Stimulated activated CD4-positive, alpha-beta T cell treated with anti-CD3 and anti-CD28 coated beads, Interleukin-12 subunit alpha, Interleukin-12 subunit beta, amount 100 ng/mL, for 4 hours (primary cell): ENCODE measurements at places on chromosomes 7 and 10.
A peak's percentile ranks its signal among the peaks of the same experiment; 100 is the strongest.

- DNase-seq = no peak
Observed at GRCh38 chr10:33145451-33146188, 187.6 kb upstream of the ITGB1 start.

DNA sequence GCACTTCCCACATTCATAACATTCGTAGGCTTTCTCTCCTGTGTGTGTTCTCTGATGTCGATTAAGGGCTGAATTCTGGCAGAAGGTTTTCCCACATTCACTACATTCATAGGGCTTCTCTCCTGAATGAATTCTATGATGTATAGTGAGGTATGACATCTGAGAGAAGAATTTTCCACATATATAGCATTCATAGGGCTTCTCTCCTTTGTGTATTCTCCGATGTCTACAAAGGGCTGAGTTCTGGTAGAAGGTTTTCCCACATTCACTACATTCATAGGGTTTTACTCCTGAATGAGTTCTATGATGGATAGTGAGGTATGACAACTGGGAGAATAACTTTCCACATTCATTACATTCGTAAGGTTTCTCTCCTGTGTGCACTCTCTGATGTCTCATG lies 15.6 kb downstream of the ZNF12 start:
- DNase-seq = no peak

DNA sequence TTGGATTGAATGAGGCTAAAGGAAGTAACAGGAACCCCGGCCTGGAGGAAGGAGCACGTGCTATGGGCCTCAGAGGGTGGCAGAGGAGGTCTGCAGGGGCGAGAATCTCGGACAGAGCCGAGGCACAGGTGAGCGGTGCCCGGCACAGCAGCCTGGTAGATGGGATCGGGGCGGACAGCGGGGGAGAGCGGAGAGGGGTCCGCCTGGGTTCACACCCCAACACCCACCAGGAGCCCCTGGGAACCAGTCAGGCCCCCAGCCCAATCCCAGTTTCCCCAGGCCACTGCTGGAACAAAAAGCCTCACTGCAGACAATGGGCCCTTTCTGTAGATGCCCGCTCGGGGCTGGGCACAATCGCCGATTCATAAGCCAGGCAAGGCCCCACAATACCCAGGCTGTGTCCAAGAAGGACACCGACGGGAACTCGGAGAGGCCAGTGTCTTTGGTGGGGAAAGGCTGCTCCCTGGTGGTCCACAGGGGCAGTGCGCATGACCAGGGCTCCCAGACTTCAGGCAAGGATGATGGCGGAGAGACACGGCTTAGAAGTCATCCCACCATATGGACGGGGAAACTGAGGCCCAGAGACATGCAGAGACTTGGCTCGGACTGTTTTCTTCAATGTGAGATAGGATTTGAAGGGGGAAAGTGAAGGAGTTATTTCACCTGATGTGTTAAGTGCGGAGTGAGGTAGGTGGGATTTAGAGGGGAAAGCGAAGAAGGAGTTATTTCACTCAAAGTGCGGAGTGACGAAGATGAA lies 106.9 kb upstream of the GPR26 start:
- DNase-seq = peak; percentile 65

DNA sequence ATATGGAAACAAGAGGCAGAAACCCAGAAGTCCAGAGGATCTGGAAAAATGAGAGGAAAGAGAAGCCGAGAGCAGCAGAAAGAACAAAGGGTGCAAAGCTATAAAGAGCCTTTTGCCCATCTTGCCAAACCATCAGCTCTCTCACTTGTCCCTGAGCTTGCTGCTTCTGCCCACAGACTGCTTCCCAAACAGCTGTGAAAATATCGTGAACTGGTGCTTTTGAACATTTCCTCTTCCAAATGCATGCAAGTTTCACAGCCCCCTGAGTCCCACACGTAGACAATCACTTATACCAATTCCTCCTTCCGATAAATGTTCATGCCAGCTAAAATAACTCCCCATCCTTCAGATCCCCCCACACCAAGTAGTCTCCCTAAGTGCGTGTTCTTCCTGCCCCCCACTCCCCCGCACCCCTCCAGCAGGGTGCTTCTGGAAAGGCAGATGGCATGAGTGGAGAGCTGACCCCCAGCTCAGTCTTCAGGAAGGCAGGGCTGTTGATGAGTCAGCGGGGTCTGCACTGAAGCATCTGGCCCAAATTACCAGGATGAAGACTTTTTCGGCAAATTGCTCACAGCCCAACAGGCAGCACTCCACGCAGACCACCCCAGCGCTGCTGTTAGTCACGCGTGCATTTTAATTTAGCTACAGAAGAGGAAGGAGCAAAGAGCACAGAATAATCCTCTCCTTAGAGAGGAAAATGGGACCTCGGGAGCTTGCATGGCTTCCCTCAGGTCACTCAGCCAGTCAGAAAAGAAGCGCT lies 76.1 kb upstream of the KCNMA1 start:
- DNase-seq = no peak

DNA sequence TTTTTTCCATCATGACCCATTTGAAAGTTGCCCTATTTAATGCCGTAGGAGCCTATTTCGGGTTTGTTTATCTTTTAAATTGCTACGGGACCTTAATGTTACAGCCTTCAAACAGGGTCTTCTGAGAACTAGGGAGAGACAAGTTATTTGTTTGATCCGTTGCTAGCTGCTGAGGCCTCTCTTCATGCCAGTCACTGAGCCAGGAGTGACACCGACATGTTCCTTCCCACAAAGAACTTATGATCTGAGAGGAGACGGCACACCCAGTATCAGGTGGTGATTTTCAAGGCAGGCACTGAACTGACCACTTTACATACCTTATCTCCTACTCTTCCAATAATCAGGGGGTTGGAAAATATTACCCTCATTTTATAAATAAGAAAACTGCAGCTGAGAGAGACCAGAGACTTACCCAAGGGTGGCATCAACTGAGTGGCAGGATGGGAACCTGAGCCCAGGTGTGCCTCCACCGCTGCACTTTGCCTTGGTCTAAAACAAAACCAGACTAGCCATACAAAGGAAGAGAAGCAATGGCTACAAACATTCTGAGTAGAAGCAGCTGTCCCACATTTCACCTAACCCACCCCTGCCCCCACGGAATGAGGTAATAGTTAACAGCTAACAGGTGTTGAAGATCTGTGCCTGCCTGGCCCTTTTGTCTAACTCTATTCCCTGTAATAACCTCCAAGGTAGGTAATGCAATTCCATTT lies 40.5 kb downstream of the PPP1R3C start:
- no peak for DNase-seq

- DNase-seq = no peak
Observed at GRCh38 chr10:132487241-132488135, 50.1 kb upstream of the INPP5A start.

GRCh38 chr10:85413570-85413969 lies 953.0 kb downstream of the GRID1 start:
- no peak for DNase-seq

GRCh38 chr10:121788717-121789116 lies 139.1 kb downstream of the ATE1 start:
- no peak for DNase-seq

- DNase-seq = no peak
Observed at GRCh38 chr10:122326385-122326784, 48.1 kb upstream of the PLEKHA1 start.

GRCh38 chr7:14115701-14116100 lies 126.2 kb upstream of the ETV1 start:
- DNase-seq = no peak

DNA sequence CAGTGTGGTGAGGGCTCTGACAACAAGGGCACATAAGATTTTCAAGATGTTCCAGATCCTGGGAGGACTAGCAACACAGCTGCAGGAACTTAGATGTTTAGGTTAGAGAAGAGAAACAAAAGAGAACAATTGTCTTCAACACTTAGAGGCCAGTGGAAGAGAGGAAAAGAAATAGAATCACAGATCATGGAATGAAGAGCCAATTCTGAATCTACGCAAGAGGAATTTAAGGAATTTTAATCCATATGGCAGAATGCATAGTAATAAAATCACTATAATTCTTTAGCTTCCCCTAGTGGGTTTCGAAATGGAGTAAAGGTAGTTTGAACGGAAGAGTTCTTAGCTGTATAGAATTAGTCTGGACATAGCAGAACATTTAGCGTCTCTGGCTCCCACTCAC lies 114.6 kb upstream of the LRRTM3 start:
- no peak for DNase-seq

DNA sequence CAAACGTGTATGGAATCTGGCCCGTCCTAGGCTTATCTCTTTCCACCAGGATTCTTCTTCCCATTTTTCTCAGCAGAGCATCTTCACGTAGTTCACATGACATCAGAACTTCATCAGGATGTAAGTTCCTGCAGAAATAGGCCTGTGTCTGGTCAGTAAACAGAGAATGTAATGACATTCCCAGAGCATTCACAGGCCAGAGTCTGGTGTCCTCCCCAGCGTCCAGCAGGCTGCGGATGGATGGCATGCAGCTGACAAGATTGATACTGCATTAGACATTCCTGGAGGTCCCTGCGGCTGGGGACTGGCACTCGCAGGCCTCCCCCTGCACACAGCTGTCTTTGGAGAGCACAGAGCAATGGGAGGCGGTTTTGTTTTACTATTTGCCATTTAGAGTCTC lies 28.7 kb downstream of the MGMT start:
- DNase-seq = no peak

DNA sequence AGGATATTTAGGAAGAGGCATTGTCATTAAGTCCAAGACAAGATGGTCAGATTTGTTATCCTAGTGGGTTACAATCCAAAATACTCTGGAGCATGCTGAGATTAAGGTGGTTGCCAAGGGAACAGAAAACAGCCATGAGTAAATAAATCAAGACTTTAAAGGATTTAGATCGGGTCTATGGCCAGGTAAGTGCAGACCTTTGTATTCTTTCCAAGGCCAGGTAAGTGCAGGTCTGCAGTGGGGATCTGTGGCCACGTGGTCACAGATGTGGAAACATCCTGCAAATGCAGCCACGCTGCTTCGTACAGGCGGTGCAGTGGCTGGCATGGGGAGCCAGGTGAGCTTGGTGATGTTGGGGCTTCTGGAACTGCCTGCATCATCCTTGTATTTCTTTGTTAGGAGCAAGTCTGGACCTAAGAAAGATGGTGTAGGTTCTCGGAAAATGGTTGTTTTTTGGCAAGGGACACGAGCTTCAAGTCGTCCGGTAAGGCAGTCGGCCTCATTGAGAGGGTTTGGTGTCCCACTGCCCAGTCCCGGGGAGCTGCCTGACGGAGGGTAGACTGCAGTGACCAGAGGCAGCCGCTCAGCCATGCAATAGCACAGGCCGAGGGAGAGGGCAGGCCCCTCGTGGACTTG lies 21.8 kb downstream of the ZNF775 start:
- no peak for DNase-seq

- no peak for DNase-seq
Observed at GRCh38 chr7:130273933-130274255, 7.2 kb downstream of the CPA2 start.

GRCh38 chr10:78745441-78745840 lies 323.3 kb upstream of the ZMIZ1 start:
- DNase-seq = no peak

GRCh38 chr10:113961182-113962031 lies 82.3 kb upstream of the ADRB1 start:
- peak; percentile 22 for DNase-seq

GRCh38 chr10:74728225-74728624 lies 98.2 kb upstream of the KAT6B start:
- no peak for DNase-seq

DNA sequence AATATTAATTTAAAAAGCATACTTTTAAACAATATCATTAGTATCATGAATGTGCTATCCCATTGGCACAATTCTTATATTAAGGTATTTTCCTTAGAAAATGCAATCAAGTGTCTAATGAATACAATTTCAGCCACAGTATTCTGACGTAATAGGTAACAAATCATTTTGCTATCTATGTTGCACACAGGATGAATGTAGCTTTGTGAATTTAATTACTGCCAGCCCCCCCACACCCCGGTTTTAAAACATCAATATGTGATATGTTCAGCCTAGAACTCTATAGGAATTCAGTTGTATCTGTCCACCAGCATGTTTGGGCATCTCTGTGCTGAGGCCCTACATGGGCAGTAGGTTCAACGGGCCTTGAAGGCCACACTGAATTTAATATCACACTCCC lies 274.6 kb downstream of the PLXDC2 start:
- no peak for DNase-seq

GRCh38 chr10:84521013-84521412 lies 192.6 kb downstream of the CCSER2 start:
- no peak for DNase-seq

DNA sequence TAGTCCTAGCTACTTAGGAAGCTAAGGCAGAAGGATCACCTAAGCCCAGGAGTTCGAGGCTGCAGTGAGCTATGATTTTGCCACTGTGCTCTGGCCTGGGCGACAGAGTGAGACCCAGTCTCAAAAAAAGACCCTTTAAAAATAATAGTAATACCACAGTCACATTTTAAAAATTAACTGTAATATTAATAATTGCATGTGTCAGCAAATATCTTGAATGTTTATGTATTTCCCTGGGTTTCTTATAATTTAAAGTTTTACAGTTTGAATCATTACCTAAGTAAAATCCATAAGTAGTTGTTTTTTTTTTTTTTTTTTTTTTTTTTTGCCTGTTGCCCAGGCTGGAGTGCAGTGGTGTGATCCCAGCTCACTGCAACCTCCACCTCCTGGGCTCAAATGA lies 69.2 kb downstream of the LYZL2 start:
- DNase-seq = no peak

- DNase-seq = no peak
Observed at GRCh38 chr7:91656541-91657482, 223.7 kb downstream of the MTERF1 start.

DNA sequence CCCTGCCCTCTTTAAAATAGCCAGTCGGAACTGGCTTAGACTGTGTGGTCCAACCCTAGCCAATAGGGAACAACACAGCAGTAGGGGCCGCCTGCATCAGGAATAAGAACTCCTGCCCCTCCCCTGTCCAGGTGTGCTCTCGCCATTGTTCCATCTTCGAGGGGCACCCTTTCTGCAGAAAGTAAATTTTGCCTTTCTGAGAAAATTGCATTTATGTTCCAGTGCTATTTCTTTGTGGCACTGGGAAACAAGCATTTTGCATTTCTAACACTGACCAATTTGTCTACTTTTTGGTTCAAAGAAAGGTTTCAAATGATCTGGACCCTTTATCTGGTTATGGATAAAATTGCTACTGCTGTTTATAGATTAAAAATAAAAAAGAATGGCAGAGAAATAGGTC lies 90.2 kb upstream of the AGBL3 start:
- DNase-seq = no peak

- no peak for DNase-seq
Observed at GRCh38 chr10:50421026-50421719, 169.9 kb upstream of the ASAH2 start.

GRCh38 chr7:27774717-27775328 lies 34.9 kb downstream of the TAX1BP1 start:
- DNase-seq = no peak
